ENCODE measurements at places on chromosomes 13 and 19.

DNA sequence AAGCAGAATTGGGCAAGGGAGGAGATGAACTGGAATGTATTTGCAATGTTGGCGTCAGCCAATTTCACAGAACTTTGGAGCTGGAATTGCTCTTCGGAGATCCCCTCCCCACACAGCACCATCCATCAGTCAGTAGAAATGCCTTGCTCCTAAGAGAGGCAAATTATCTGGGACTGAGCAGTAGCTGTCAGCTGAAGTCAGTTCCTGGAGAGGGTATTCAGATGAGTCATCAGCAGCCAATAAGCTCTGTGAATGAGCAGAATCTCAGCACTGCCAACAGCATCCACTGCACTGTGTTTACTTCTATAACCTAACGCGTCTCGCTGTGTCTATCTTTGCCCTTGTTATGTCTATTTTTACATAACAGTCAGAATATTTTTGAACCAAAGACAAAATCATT is 213.7 kb downstream of the SLITRK5 start:
- no peak for DNase-seq

DNA sequence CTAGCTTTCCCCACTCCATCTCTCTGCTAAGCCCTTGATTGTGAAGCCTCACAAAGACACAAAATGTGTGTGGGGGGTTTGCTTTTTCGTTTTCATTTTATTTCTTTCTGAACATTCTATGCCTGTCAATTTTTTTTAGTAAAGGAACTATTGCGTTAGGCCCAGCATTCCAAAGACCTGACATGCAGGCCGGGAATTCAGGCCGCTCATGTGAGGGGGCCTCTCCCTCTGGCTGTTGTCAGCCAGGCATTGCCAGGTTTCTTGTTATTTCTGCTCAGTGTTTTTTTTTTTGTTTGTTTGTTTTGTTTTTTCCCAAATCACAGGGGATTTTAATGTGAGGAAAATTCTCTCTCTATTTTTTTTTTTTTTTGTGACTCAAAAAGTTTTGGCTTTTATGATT is 10.3 kb upstream of the MEDAG start:
- no peak for DNase-seq

DNA sequence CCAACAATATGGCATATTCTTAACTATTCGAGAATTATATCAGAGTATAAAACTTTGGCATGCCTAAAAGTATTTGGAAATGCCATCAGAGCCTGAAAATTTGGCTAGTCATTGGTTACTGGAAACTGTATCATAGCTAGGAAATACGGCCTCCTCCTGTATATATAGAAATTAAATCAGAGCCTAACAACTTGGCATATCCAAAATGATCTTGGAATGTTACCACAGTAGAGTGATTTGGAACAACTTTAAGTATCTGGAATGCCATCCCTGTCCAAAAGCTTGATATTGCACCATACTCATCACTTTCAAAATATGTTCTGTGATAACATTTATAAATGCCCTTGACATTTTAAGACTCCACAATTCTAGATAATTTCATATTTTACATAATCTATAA is 335.8 kb downstream of the SLITRK1 start:
- DNase-seq = no peak

DNA sequence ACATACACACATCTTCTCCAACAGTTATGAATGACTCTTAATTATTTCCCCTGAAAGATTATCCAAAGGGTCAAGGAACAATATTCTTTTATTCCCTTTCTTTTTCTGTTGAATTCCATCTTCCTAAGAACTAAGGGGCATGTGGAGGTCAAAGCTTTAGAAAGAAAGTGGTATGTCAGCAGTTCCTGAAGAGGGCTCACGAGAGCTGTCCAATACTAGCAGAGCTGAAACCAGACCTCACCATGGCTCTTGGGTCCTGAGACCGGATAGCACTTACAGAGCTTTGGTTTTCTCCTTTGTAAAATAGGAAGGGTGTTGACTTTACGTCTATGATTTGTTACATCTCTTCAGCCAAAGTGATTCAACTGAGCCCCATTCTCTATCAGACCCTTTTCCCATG is 109.8 kb upstream of the FREM2 start:
- no peak for DNase-seq

GRCh38 chr19:12939975-12940423 is 1.6 kb downstream of the CALR start:
- no peak for DNase-seq

DNA sequence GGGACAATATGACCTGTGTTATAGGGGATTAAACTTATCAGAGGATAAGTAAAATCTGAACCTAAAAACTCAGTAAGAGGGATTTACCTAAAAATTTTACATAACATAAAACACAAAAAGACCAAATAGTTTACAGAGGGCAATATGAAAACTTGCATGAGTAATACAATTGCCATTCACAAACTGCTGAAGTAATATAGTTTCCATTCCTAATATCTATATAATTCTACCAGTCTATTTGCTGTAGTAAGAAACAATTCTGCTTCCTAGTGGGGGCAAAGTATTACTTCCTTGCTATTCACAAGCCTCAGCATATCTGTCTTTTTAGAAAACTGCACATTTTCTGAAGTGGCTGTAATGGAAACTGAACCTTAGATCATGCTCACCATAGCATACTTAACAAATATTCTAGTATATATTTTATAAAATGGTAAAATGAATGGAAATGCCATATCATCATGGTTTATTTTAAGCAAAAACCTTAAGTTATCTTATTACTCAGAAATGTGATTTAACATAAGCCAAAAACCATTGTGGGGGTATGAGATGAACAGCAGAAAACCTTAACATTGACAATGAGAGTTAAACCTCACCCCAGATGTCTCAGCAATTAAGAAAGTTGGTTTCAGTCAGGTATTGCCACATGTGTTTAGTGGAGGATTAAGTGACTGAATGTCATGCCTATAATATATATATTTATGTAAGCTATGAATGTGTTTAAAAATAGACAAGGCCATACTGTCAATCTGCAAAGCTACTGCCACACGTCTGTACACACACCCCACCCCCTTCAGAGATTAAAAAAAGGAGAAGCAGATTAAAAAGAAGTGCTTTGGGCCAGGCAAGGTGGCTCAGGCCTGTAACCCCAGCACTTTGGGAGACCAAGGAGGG is 136.8 kb downstream of the MIPEP start:
- no peak for DNase-seq

DNA sequence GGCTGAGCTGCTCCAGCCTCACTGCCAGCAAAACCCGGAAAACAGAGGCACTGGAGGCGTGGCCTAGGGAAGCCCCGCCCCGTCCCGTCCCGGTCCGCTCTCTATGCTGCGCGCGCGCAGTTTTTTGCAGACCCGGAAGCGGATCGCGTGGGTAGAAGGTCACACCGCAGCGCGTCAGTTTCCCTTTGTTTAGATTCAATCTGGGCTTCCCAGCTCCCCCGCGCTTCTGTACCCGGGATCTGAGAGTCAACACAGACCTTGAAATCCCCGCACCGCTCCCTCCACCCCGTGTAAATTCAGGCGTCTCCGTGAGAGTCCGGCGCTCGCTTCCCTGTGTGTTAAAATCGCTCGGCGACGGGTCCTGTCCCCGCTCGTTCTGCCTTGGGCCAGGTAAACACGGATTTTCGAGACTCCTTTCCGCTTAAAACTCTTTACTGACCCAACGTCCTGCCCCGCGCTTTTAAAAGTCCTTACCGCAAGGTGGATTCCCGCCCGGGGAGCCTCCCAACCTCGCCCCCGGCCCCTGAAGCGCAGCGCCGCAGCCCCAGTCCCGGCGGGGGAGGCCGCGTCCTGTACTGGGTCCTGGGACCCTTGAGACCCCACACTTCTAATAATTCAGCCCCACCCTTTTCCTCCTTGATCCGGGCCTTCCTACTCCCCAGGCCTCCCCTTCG is at the start of gene ZNF610:
Gene ZNF610 (plus strand): TSS at position 127 of the 674 bp plus-strand sequence. CDS start 12,930 bp downstream, outside the sequence.
- peak; percentile 94 for DNase-seq

- no peak for DNase-seq
These were observed 5.7 kb upstream of the ZC3H13 start for GRCh38 chr13:46058268-46058667.

GRCh38 chr13:79245937-79246577 is 160.0 kb downstream of the RBM26 start:
- DNase-seq = no peak

DNA sequence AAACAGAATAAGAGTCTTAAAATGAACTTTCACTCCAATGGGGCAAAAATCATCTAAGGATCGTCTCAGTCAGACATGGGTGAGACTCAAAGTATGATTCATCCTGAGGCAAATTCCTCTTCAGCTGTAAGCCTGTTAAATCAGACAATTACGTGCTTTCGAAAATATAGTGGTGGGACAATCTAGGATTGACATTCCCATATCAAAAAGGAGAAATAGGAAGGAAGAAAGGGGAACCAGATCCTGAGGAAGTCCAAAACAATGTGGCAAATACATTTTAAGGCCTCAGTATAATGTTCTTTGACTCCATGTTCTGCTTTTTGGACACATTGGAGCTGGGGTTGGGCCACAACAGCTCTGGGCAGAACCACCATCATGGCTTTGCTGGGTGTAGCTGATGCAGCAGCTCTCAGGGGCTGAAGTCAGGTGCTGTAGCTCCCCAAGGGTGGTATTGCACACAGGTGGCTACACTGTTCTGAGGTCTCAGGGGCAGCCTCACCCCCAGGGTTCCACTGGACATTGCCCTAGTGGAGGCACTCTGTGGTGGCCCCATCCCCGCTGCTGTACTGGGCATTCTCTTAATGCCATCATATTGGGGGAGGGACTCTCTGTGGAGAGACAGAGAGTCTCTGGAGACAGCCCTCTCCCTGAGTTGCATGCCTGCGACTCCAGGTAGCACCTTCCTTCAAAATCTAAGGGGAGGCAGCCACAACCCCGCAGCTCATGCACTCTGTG is 5.7 kb upstream of the FPR3 start:
- no peak for DNase-seq

GRCh38 chr13:20714563-20715329 is 11.2 kb downstream of the IL17D start:
- DNase-seq = peak; percentile 20

DNA sequence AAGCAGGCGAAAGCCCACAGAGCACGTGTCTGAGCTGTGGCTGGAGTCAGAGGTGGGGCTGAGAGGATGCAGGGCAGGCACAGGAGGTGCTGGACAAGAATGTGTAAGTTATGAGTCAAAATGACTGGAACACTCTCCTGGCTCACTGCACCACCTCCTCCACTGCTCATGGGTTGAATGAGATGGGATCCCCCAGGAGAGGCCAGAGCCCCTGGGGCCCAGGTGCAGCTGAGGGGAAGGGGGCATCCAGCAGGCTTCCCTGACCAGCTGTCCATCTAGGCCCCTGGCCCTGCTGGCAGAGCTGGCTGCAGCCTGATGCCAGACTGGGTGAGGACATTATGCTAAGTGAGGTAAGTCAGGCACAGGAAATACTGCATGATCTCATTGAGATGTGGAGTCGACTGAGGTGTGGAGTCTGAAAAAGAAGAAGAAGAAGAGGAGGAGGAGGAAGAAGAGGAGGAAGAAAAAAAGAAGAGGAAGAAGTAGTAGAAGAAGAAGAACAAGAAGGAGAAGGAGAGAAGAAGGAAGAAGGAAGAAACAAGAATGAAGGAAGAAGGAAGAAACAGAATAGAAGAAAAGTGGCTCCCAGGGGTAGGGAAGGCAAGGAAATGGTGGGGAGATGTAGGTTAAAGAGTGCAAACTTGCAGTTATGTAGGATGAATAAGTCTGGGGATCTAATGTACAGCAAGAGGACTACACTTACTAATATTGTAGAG is 747.4 kb downstream of the UQCRFS1 start:
- no peak for DNase-seq

- DNase-seq = peak; percentile 96
These were observed 10.1 kb downstream of the RHPN2 start for GRCh38 chr19:33054623-33055022.

DNA sequence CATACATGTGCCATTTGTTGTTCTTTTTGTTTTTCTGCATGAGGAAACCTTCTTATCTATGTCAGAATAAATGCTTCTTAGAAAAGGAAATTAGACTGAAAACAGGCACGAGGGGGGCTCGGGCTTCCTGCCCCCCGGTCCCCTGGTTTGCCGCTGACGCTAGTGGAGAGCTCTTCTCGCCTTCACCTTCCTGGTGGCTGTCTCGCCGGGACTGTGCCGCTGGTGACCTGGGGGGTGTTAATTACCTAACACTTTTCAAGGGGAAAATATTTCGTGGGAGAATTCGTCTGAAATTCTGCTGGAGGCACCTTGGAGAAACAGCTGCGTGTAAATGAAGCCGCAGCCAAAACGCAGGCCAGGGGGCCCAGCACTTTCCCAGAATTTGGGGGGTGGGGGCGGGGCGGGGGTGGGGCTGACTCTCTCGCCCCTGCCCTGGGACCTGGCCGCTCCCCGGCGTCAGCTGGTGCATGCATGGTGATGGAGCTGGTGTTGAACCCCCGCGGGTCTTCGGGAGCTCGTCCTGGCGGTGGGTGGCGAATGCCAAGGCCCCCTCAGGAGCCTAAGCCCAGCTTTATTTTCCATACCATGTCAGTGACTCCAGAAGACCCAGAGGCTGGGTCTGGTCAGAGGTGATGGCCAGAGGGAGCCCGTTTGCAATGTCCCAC is 58.3 kb upstream of the MCF2L start:
- no peak for DNase-seq

- no peak for DNase-seq
These were observed 4.9 kb downstream of the CSNK1G2 start for GRCh38 chr19:1945899-1946298.

DNA sequence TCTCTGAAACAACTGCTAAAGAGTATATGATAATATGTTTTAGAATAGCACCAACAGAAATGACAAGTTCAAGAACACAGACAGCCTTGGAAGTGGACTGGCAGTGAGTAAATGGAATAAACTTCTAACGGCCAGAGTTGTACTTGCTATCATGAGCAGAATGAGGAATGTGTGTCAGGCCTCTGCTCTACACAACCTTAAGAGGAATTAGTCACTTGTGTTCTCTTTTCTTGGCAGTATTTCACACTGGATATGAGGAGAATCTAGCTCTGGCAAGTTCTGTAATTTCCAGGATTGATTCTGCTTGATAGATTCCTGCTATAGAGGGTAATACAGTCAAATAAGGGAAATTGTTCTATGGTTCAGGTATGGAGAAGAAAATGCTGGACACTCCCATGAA is 757.3 kb downstream of the EFNB2 start:
- no peak for DNase-seq

- no peak for DNase-seq
These were observed 30.1 kb downstream of the EPS15L1 start for GRCh38 chr19:16441661-16442162.

- DNase-seq = no peak
These were observed 1790.8 kb upstream of the PCDH20 start for GRCh38 chr13:63206461-63206860.
